ENCODE measurements at places on chromosomes 11 and 22.

DNA sequence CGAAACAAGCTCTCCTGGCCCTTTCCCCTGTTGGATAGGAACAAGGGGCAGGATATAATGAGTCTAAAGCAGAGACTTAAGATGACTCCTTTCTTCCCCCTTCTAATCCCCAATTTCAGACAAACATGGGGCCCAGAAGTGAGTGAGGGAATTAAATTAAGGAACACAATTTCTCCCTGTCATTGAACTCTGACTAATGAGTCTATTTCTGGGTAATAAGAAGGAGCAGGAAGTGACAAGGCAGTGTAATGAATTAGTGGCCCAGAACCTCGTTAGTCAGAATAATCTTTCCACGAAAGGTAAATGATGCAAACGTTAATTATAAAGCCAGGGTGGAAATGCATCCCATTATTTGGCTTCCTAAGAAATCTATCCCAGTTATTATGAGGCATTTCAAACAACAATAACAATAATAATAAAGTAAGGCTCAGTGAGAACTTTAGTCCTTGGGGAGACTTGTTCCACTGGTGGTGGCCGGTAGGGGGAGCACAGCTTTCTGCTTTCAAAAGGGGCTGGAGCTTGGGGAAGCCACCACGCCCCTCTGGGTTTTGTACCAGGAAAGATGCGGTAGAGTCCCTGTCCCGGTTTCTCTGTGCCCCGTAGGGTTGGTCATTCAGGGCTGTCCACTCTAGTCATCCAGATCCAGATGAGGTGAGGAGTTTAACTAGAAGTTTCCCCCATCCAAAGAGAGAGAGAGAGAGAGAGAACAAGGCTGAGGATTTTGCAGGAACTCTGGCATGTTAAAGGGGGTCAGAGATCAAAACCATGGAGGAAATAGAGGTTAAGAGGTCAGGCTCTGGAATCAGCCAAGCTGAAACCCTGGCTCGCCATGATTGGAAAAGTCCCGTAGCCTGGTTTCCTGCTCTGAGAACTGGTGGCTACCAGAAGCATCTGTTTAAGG is 298.3 kb downstream of the NTM start:
- DNase-seq: no peak

GRCh38 chr22:43227239-43227630 is 40.3 kb upstream of the TTLL12 start:
- DNase-seq: no peak

- no peak for DNase-seq
Measured at GRCh38 chr11:126548581-126549550, 193.4 kb downstream of the ST3GAL4 start.

DNA sequence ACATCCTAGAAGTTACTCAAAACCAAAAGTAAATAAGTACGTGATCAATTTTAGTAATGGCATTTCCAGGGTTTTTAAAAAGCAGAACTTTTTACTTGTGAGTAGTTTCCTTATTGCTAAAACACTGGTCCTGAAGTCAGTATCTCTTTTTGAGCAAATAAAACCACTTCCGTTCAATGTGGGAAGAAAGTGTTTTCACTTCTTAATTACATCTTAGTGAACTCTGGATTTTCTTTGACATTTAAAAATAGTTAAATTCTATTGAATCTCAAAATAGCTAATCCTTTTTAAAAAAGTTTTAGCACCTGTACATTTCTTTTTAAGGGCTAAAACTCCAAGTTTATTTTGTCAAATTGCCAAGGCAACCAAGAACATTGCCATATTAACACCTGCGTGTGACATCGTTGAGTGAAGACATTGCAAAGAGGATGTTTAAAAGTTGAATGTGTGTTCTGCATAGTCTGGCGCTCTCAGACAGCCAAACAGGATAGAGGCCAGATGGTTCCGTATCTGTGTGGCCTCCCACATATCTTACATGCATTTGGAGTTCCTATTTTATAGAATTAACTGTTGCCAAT is 17.2 kb upstream of the OR5B21 start:
- DNase-seq: no peak

DNA sequence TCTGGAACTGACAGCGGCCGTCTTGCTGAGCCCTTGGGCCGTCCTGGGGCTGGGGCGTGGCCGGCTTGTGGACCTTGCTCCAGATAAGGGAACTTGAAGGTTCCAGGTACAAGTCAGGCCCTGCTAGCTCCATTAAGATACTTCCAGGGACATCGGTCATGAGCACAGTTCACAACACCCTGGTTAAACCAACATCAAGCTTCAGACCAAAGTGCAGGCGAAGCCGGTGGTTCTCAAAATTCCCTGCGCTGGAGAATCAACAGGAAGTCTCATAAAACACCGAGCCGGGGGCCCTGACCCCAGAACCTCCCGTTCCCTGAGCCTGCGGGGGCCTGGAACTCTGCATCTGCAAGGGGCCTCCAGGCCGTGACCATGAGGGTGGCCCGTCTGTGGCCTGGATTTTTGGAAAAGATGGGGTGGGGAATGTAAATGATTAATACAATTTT is 1043.8 kb downstream of the BRD1 start:
- DNase-seq: no peak

DNA sequence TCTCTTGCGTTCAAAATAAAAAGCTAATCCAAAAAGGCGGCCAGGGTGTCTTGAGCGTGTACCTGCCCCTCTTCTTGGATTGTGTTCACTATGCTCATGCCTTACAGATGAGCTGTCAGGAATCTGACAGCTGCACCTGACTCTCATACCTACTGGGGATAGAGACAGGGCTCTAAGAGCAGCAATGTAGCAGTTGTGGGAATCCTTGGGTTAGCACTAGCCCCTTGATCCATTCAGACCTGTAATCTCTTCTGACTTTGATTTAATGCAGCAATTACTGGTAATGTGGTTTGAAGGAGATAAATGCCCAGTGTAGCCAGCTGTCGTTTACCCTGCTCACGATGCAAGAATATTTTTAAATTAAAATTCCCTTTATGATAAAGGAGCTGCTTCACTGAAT is 145.8 kb downstream of the APOL5 start:
- no peak for DNase-seq

DNA sequence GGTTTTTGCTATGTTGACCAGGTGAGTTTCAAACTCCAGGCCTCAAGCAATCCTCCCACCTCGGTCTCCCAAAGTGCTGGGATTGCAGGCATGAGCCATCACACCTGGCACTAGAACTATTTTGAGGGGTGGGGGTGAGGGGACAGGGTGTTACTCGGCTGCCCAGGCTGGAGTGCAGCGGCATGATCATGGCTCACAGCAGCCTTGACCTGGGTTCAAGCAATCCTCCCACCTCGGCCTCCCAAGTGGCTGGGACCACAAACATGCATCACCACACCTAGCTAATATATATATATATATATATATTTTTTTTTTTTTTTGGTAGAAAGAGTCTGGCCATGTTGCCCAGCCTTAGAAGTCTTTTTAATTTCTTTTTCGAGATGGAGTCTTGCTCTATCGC is 17.1 kb upstream of the IFITM3 start:
- DNase-seq: no peak

- DNase-seq: no peak
Measured at GRCh38 chr11:69574608-69575255, 66.2 kb upstream of the CCND1 start.
